ENCODE measurements at places on chromosomes 7 and 10.

- no peak for DNase-seq
Observed at GRCh38 chr10:44332465-44332864, 52.4 kb downstream of the CXCL12 start.

- DNase-seq, result no peak
Observed at GRCh38 chr7:101373812-101374614, 11.3 kb downstream of the COL26A1 start.

- DNase-seq, result no peak
Observed at GRCh38 chr10:23368816-23369640, 24.4 kb upstream of the C10orf67 start.

DNA sequence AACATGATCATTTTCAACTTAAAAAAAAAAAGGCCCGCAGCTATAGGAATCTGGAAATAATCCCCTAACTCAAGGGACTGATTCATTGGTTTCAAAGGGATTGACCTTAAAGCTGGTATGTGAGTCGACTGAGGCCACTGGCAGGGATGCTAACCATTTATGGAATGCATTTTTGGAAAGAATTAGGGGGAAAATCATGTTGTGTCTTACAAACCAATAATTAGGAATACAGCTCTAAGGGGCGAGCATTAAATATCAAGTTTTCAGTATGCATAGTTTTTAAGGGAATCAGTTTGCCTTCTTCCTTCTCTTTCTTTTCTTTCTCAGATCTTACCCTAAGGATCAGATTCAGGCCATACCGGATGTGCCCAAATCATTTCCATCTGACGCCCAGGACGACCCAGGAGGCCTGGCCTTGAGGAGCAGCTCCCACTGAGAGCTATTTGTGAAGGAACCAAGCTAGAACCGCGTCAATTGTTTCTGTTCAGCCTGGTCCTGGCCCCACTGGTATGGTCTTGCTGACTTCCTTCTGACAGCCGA lies 48.7 kb downstream of the BPGM start:
- DNase-seq, result no peak

GRCh38 chr7:117674617-117675016 lies 194.8 kb downstream of the CFTR start:
- peak; percentile 71 for DNase-seq

DNA sequence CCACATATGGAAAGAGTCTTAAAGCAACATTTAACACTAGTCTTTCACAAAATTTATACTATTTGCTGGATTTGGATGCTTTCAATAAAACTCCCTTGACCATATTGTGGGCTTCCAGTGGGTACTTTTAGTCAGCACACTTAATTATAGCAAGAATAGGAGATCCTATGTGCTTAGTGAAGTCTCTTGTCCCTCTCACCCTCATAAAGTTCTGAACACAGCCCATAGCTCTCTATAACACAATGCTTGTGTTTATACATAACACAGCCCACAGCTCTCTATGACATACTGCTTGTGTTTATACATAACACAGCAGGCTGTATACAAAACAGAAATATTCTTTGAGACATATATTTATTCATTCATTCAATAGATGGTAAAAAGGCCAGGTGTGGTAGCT lies 79.0 kb downstream of the SEMA3C start:
- DNase-seq, result no peak

GRCh38 chr7:124263232-124263827 lies 230.5 kb upstream of the TMEM229A start:
- no peak for DNase-seq

GRCh38 chr10:121709675-121710073 lies 111.4 kb upstream of the FGFR2 start:
- DNase-seq, result no peak

DNA sequence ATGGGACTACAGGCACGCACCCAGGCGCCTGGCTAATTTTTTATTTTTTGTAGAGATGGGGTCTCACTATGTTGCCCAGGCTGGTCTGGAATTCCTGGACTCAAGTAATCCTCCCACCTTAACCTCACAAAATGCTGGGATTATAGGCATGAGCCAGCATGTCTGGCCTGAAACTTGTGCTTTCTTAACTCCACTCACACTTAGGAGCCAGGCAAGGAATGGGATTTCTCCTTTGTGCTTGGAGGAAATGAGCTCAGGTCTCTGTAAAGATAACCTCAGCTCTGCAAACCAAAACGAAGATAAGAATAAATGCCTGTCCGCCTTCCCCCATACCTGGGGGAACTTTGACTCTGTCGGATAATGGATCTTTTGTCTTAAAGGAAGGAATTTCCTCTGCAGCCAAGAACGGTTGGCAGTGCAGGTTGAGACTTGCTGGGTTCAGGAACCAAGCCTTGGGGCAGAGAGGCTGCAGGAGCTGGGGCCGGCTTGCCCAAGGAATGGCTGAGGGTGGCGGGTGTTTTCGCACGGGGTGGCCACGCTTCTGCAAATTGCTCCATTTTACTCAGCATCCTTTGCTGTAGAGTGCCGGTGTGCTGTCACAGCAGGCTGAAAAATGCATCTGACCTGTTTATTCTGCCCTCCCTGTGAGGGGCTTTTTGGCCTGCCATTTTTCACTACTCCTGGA lies 174.2 kb downstream of the KIAA1217 start:
- DNase-seq, result no peak

DNA sequence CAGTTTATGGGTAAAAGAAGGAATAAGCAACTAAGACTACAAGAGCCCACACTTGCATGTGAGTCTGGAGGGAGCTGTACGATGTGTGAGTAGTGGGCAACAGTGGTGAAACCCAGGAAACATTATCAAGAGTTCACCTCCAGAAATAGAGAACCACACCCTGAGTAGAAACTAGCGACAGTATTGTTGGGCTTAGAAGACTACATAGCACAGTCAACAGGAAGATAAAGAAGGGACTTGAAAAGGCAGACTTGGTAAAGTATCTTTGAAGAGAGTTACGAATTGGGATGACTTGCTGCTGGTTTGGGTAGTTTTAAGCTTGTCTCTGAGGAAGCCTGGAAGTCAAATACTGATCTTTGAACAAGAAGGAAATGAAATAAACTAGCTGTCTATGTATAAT lies 223.2 kb upstream of the GNAI1 start:
- DNase-seq, result no peak

DNA sequence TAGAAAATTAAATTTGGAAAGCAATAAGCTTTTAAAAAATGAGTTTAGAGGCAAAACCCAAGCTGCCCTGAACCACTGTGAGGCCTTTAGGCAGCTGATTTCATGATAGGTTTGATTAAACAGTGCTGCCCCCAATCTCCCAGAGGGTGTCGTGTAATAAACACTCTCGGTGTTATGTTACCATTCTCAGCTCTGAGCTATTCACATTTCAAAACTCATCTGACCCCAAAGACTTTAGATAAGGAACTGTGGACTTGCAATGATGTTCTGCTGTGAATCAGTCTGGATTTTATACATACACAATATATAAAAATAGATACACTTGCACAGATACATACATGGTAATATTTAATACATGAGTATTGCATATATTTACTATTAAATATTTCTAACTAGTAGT lies 120.4 kb downstream of the MALRD1 start:
- DNase-seq, result no peak

DNA sequence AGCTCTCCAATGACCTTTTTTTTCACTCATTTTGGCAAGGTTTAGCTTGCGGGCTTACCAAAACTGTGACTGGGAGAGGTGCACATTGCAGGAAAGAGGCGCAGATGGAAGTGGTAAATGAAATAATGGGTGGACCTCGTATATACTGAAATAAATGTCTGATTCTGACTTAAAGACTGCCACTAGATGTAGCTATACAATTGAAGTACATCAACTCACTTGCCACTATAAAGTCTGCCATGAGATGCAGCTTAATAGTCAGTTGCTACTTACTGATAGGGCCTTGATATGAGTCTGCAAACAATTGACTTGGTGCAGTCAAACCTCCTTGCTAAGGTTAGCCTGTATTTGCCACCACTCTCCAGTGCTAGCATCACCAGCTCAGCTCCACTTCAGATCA lies 525.9 kb upstream of the MBL2 start:
- DNase-seq, result no peak

GRCh38 chr10:103894441-103894864 lies 23.5 kb downstream of the STN1 start:
- DNase-seq, result no peak

DNA sequence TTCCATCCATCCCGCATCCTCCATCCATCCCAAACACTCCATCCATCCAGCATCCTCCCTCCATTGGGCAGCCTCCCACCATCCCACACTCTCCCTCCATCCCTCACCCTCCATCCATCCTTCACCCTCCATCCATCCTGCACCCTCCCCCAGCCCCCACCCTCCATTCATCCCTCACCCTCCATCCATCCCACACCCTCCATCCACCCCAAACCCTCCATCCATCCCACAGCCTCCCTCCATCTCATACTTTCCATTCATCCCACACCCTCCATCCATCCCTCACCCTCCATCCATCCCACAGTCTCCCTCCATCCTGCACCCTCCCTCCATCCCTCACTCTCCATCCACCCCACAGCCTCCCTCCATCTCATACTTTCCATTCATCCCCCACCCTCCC lies 60.4 kb downstream of the FOXI2 start:
- no peak for DNase-seq

DNA sequence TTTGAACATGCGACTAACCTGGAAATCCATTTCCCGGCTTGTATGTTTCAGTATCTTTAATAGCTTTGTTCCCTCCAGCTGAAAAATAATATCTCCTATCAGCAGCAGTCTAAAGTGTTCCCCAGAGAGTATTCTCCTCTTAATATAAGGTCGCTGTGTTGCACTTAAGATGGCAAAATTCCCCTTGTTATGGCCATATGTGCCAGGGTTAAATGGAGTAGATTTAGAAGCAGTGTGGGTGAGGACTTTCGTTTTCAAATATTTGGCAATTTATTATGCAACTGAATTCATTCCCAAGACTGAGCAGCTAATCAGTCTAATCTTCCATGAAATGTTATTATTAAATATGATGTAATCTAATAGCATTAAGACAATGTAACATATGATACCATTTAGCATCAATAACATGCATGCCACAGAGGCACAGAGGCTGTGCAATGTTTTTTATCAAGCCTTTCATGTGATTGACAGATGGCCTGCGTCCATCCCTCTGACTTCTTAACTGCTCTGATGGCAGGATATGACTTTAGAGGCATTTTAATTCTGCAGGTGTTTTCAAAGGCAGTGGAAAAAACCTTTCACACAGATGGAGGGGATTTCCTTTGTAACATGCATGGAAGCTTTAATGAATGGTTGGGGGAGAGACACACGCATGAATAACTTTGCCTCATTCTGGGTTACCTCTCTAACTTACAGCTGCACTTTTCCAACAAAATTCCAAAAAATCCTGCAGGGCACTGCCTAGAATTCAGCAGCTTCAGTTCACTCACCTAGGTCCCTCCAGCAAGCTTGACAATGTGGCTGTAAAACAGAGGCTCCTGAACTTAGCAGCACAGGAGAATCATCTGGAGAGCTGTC lies 55.1 kb upstream of the ZPBP start:
- DNase-seq, result no peak

GRCh38 chr10:14822879-14823755 lies 14.7 kb downstream of the CDNF start:
- no peak for DNase-seq

DNA sequence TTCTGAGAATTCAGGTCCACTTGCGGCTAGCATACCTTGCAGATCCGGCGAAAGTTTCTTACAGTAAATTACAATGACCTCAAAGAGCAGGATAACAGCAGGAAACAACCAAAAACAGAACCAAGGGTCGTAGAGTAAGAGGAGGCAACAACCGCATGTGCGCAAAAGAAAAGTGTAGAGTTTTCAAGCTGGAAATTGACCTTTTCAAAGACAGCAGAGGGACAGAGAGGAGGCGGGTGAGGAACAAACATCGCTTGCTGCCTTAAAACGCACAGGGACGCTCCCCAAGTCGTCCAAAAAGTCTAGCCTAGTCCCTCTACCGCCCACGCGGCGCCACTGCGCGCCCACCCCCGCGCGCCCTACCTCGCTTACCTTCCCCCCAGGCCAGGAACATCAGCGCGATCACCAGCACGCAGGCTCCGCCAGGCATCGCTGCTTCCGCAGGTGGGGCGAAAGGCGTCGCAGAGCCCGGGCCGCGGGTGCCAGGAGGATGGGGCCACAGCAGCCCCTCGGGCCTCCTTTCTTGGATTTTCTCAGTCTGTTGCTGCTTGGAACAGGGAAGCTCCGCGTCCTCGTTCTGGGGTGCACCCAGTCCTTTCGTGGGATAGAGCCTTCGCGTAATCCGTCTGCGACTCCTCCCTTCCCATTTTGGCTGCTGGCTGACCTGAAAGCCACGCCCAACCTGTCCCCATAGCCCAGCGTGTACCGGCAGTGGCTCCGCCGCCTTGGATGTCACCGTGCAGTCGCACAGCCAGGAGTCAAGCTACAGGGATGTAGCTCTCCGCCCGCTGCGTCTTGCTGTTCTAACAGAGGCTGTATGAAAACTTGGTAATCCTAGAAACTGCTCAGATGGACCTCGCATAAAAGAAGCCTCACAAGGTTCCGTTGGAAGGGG lies at the start of gene VWDE:
Gene VWDE, minus strand, starts transcription at position 579 of the 895 bp plus-strand sequence. Its CDS starts 149 bp downstream, at position 430.
- DNase-seq, result peak; percentile 77

DNA sequence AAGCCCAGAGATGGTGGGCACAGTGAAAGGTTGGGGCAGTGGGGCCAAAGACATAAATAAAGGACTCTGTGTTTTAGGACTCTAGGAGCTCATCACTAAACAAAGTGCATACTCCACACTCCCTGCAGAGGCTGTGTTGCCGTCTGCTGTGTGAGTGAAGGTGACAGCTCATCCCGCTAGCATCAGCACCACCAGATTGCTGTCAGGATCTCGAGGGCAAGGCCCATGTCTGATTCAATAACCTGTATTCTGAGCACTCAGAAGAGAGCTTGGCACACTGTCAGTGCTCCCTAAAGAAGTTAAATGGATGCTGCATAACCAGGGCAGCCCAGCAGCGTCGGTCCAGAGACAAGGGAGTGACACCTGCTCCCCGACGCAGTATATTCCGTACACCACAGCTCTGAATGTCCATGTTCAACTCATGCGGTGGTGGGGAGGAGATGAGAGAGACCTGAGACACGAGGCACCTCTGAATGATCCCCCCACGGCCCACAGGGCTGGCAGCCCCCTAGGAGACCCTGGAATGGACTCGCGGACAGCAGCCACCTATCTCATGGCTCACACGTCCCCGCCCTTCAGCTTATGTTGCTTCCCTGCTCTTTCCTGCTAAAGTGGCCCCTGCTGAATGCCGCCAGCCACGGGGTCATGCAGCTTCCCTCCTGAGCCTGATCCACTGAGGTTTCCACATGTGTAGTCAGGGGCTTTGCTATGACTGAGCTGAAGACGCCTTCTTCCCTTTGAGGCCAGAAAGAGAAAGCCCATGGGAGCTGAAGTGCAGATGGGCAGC lies 132.7 kb upstream of the KCNMA1 start:
- DNase-seq, result no peak

DNA sequence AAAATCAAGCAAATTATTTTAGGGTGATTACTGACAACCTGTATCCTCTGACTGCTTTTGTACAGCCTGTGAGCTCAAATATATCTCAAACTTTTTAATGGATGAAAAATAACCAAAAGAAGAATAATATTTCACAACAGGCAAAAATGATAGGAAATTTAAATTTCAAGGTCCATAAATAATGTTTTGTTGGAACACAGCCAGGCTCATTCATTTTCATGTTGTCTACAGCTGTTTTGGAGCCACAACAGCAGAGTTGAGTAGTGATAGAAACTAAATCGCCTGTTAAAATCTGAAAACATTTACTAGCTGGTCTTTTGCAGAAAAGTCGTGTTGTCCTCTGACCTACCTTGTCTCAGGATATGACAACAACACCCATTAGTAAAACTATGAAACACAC lies 75.9 kb downstream of the GLI3 start:
- DNase-seq, result no peak
